ENCODE measurements at places on chromosomes 2 and 18.

GRCh38 chr2:108630567-108631405 lies 88.5 kb upstream of the RANBP2 start:
- DNase-seq, result no peak

DNA sequence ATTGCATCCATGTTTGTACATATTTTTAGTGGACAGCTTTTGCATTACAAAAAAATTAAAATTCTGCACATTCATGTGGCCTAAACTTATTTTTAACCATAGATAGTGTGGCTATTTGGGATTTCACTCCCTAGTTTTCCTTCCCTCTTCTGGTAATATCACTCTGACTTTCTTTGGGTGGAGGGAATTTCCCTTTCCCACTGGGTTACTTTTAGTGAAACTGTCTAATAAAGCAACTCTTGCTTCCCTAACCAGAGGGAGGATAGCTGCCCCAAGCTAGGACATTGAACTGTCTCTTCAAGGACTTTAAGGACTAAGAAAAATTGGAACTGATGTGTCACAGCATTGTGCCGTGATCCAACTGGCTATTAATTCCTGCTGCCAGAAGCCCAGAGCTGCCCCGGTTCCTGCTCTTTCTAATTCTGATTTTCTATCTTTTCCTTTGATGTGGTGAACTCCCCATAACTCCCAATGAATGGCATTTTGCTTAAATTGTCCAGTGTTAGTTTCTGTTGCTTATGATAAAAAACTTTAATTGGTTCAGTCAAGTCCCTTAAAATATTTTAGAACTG lies 20.0 kb upstream of the EFR3B start:
- no peak for DNase-seq

- DNase-seq, result no peak
Measured at GRCh38 chr2:212841460-212841859, 302.9 kb upstream of the ERBB4 start.

DNA sequence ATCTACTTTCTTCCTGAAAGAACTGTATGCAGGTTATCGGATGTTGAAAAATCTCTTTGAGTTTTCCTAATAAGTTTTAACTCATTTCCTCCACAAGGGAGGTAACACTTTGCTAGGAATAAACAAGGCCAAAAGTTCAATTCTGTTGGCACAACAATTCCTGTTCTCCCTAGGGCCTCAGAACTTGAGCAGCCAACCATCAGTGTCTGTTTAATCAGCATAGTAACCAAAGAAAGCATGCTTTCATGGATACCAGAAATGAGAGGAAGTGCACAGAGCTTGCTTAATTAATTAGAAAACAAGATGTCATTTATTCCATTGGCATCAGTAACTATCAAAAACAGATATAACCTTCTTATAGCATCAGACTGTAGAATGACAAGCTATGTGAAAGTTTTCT lies 503.2 kb upstream of the CNTNAP5 start:
- DNase-seq, result no peak

GRCh38 chr2:37918742-37919186 lies 6.3 kb upstream of the RMDN2 start:
- DNase-seq, result no peak

DNA sequence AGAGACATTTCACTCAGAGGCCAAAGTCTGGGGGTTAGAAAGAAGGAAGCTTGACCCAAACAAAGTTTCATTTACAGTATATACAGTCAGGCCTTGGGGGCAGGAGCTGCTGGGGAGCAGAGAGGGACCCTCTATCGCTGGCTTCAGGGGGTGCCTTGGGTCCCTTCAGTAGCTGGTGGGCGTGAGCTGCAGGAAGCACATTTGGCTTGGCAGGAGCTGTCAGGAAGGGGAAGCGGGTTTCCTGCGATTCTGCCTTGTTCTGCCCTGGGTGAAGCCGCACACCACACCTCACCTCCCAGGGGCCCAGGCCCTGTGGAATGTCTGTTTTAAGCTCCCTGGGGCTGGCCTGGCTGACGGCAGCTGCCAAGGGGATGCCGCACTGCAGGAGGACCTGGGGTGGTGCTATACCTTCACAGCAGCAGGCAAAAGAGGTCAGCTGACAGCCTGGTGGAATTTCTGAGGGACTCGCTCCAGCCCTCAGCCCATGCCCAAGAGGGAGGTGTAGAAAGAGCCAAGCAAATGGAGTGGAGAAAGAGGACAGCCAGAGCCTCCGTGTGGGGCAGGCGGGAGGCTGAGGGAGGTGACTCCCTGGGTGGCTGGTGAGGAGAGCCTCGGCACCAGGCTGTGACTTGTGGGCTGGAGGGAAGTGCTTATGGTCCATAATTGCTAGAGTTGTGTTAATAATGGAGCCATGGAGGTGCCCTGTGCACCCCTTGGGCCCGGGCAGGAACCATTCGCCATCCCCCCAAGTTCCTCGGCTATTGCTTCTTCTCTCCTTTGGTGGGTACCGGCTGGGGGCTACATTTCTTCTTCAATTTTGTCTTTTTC lies 43.9 kb downstream of the PSD4 start:
- no peak for DNase-seq

DNA sequence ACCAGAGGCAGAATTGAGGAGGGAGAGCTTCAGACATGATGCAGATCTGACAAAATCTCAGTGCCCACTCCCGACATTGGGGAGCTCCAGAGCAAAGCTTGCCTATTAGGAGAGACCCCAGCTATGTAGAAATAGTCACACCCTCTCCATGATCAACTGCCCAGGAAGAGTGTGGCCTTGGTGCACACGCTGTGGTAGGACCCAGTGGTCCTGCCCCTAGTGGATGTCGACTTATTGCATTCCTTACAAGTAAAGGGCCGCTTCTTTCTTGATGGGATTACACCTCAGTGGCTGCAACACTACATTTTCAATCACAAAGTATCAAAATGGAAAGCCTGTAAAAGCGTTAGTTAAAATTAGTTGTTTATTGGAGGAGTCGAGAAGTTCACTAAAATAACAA lies 64.2 kb downstream of the VRK2 start:
- no peak for DNase-seq

GRCh38 chr2:63984606-63985359 lies 34.4 kb downstream of the VPS54 start:
- DNase-seq, result no peak

DNA sequence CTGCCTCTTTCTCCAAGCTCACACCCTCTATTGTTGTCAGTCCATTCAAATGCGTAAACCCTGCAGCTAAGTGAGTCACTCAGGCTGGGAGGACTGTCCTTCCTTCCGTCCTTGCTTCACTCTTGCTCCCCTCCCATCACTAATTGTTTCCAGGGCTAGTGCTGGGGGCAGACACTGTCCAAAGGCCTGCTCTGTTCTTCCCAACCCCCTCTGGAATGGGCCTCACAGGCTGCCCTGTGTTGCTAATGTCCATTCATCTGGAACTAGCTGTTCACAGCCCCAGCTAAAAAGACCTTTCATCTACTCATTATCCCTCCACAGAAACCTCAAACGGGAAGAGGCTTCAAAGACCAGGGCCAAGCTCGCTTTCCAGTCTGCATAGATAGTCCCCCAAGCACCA lies 31.9 kb upstream of the NRP2 start:
- DNase-seq, result no peak

GRCh38 chr2:188588235-188588634 lies 296.6 kb downstream of the GULP1 start:
- no peak for DNase-seq

DNA sequence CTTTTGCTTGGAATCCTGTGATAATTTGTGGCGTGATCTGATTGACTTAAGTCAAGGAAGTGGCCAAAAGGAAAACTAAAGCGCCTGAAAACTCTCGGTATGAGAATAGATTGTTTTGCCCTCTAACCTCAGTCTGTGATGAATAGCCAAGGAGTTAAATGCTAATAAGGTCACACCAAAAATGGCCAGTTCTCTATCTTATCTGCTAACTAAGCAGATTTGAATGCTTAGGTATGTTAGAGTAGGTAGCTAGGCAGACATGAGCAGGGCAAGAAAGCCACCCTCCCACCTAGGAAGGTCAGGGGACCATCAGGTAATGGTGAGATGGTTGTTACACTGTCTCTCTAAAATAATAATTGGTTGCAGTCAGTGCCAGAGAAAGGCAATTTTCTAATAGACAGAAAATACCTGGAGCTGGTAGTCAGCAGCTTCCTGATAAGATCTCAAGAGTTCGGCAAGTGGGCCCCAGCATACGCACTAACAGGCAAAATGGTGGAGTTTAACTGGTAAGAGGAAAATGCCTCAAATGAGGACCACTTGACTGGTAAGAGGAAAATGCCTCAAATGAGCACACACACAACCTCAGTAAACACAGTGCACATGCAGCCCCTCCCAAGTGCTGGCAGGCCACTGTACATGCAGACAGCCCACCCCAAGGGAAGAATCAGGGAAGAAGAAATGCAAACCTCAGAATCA lies 468.4 kb downstream of the MBD2 start:
- DNase-seq, result no peak

- DNase-seq, result no peak
Measured at GRCh38 chr2:223260681-223261080, 208.7 kb downstream of the KCNE4 start.

DNA sequence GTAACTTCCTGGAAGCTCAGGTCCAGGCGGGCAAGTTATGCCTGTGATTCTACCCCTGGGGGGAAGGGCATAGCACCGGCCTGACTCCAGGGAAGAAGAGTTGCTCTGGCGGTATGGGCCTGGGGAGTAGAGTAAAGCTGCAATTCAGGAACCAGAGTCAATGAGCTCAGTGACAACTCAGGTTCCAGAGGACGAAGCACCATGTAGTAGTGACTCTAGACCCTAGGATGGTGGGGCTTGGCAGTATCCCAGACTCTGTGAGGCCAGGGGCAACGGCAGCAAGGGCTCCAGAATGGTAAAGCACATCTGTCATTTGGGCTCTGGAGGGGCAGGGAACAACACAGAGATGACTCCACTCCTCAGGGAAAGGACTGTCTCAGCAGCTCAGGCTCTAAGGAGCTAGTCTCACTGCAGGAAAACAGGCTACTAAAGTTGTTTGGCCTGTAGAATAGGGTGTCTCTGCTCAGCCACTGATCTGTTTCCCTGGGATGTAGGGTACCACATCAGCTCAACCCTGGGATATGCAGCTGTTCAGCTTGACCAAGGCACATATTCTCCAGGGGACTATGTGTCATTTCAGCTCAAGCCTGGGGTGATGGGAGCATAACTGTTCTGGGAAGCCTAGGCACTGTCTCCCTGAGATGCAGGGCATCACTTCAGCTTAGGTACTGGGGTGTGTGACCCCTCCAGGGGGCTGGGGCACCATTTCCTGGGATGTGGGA lies 36.2 kb upstream of the RHOB start:
- no peak for DNase-seq

DNA sequence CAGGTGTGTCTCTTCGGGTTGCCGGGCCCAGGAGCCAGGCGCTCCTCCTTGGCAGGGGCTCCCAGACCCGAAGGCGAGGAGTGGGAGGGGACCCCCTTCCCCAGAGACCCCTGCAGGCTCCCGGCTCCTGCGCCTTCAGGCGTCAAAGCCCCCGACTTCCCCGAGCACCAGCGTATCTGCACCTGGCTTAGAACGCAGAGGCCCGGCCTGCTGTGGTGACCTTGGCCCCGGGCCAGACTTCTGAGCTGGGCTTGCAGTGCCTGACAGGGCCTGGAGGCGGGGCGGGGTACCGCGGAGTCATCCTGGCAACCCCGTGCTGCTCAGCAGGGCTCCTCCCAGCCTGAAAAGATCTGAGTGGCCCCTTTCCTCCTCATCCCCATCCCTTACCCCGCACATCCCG lies 27.0 kb downstream of the SKA1 start:
- peak; percentile 7 for DNase-seq

DNA sequence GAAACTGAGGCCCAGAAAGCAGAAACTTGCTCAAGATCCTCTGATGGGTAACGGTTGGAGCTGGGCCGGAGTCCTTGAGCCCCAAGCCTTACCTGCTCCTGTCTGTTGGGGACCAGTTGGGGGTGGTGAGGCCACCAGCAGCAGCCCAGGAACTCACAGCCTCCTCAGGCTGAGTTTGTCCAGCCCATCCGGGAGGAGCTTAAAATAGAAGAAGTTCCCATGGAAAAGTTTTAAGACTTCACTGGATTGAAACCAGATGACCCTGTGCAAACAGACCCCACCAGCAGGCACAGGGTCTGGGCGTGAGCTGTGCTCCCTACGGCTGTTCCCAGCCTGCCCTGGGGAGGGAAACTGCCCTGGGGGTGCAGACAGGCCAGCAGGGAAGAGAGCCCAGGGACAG lies 40.6 kb upstream of the FOSL2 start:
- DNase-seq, result no peak

- no peak for DNase-seq
Measured at GRCh38 chr2:240586919-240587800, 626 bp downstream of the CAPN10 start.

DNA sequence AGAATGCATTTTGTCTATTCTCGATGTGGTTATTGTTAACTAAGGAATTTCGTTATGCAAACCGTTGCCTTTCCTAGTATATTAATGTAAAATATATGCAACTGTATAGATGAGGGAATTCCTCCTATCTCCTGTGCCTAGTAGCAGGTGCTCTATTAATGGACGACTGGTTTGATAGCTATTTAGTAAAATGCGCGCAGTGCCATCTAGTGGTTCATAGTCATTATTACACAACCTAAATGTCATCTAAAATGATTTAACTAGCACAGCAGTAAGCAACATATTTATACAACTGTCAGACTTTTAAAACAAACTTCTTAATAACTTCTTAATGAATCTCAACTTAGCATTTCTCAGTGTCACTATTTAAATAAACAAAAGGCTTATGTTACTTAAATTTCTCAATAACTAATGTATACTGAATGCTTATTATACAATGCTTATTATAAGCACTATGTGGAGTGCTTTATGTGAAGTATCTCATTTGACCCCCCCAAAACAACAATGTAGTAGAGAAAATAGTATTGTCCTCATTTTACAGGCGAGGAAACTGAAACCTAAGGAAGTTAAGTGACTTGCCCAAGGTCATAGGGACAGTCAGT lies 77.9 kb downstream of the DTNA start:
- no peak for DNase-seq

GRCh38 chr18:2918761-2919550 lies 72.2 kb downstream of the EMILIN2 start:
- DNase-seq, result no peak

DNA sequence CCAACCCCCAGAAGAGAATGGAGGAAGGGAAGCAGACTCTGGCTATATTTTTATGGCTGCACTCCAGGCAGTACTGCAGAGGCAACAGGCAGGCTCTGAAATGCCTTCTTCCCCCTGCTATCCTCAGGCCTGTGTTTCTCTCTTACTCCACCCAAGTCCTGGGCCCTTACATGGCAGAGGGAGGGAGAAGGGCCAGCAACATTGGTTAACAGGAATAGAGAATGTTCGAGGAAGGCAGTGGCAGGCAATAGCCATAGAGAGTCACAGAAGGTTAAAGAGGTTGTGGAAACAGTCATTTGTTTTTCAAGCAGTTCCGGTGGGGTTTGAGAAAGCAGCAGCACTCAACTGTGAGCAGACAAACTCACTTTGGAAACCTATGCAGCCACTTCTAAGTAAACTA lies 15.1 kb upstream of the DARS1 start:
- no peak for DNase-seq

GRCh38 chr2:190467575-190468083 lies 59.5 kb downstream of the MFSD6 start:
- peak; percentile 65 for DNase-seq

GRCh38 chr2:47058003-47058931 lies 96.8 kb downstream of the STPG4 start:
- DNase-seq, result peak; percentile 71

GRCh38 chr2:10234409-10235094 lies 68.2 kb upstream of the HPCAL1 start:
- DNase-seq, result no peak

GRCh38 chr2:201969938-201970785 lies 63.5 kb upstream of the FZD7 start:
- peak; percentile 86 for DNase-seq

- no peak for DNase-seq
Measured at GRCh38 chr2:49306925-49307324, 152.6 kb upstream of the FSHR start.
